AG08396 (cell line): ENCODE measurements at places on chromosomes 2 and 18.

- DNase-seq, result no peak
These were observed 29.6 kb downstream of the PTCD3 start for GRCh38 chr2:86135653-86136052.

DNA sequence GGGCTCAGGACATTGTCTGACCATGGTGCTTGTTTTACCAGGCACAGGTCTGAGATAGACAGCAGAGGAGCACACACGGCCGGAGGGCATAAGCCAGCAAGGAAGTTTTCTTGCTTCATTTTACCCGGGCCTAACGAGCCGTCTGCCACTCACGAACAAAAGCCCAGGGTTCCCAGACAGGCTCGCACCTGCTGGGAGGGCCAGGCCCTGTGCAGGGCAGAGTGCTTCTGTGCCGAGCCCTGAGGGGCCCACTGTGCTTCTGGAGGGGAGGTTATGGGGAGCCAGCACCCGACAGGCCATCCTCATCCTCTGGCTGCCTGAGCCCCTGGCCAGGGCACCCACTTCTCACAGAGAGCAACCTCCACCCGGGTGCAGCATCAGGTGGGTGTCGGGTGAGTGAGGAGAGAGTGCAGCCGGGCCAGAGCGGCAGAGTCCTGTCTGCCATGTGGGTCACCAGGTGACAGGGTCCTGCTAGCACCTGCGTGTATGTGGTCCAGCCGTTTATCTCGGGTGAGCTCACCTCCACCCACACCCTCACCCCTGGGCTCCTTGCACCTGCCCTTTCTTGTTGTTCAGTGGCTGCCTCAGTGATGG is 297.9 kb downstream of the NDUFA10 start:
- no peak for DNase-seq

DNA sequence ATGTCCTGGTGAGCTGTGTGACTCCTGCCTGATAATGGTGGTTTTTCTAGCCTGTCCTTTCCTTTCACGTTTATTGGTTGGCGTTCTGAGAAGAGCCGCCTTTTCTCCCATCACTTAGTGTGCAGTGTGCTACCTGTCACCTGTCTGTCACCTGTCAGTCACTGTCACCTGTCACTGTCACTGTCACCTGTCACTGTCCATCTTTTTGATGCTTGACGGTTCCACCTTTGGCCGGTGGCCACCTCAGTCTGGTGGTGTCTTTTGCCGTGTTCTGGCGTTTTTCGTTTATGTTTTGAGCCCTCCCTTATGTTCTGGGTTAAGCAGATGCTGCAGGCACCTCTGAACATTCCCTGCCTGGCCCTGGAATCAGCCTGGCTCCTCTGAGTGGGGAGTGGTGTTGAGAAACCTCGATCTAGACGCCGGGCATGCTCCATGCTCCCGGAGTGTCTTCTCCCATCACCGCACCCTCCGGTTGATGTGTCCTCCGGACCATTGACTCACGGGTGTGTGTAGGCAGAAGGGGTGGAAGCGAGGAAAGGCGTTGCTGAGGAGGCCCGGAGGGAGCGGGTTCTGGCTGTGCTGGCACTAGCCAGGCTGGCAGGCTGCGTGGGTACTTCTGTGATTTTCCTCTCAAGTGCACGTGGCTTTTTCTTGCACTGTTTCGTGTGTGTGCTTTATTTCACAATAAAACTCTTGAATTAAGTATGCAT is 20.7 kb downstream of the DTYMK start:
- DNase-seq, result no peak

DNA sequence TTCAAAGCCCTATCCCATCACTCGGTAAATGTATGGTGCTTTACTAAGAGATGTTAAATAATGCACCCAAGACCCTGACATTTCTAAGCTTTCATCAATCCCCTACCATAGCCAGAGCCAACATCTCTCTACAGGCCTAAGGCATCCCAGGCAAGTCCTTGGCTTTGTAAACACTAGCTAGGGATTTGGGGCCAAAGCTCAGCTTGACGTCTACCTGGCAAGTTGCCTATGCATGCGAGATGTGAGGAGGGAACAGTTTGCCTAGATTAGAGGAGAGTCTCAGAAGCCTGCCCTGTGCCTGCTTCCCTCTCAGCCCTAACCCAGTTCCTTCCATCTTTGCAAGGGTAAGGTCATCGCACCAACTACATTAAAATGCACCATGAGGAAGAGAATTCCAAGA is 221.5 kb upstream of the NCKAP5 start:
- DNase-seq, result no peak

DNA sequence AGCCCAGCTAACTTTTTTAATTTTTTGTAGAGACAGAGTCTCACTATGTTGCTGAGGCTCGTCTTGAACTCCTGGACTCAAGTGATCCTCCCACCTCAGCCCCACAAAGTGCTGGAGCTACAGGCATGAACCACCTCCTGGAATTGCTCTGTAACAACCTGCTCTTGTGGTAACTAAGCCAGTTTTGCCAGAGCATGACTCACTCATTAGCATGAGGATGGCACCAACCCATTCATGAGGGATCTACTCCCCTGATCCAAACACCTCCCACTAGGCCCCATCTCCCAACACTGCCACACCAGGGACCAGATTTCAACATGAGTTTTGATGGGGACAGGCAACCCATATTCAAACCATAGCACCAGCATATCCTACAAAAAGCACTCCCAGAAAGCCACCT is 348.9 kb upstream of the RAB12 start:
- DNase-seq, result no peak

DNA sequence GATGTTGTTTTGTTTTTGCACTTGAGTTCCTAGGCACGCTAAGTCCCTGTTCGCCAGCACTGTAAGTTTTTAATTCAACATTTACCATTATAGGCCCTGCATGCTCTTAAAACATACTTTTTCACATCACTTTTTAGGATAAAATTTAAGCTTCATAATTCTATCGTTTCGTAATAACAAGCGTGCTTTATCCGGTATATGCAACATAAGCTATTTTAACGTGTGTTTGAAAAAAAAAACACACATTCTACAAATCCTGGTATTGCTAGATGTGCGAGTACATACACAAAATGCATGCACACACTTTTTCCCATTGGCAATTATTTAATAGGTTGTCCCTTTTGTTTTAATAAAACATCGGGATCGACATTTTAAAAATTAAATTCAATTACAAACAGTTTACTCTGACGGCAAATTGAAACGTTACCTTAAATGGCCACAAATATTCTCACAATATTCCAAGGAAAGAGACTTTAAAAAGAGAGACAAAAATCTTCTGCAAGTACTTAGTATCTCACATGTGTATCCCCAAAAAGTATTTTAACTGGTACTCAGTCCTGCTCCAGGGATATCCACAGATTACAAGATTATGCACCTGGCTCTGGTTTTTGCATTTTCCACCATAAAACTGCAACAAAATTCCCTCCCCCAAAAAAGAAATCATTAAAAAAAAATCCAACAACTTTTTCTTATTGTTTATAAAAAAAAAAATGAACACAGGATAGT is 1.0 kb upstream of the TCF4 start:
- no peak for DNase-seq

DNA sequence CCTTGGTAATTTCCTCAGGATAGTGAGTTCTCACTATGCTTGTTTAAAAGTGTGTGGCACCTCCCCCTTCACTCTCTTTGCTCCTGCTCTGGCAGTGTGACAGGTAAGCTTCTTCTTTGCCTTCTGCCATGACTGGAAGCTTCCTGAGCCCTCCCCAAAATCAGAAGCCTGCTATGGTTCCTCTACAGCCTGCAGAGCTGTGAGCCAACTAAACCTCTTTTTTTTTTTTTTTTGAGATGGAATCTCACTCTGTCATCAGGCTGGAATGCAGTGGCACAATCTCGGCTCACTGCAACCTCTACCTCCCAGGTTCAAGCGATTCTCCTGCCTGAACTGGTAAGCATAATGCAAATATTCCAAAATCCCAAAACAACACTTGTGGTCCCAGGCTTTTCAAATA is 80.0 kb downstream of the SOWAHC start:
- no peak for DNase-seq

- DNase-seq, result no peak
These were observed 17.4 kb downstream of the LDLRAD4 start for GRCh38 chr18:13235981-13236380.

DNA sequence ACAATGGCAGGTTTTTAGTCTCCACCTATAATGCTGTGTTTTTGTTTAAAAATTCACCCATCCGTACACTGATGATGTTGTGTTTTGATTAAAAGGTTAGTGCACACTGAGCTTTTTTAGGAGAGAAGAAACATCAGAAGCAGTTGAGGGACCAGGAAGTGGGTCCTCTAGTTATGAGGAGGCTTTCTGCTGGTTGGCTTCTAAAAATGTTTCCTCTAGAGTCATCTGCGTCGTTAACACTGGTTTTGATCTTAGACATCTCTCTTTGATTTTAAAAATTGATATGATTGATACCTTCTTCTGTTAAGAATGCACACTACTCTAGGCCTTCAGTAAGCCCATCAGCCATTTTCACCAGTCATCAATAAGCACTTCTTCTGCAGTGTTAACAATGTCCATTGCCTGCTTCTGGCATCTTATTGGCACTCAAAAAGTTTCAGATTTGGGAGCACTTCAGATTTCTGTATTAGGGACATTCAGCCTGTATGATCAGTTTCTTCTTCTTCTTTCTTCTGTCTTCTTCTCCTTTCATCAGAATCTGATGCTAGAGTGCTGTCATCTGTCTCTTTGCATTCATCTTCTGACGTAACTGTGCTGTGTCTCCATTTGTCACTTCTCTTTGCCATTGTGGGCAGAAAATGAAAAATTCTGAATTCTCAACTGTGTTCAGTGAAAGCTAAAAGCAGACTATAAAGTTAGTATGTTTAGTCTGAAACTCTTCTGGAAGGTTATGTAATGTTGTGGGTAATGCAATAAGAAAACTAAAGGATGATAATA is 56.3 kb downstream of the PHLPP1 start:
- DNase-seq, result no peak

GRCh38 chr2:31238126-31238905 is 4.4 kb downstream of the EHD3 start:
- DNase-seq, result no peak
